Fibroblast of skin of right biceps (primary cell): ENCODE measurements at places on chromosomes 1 and 21.

DNA sequence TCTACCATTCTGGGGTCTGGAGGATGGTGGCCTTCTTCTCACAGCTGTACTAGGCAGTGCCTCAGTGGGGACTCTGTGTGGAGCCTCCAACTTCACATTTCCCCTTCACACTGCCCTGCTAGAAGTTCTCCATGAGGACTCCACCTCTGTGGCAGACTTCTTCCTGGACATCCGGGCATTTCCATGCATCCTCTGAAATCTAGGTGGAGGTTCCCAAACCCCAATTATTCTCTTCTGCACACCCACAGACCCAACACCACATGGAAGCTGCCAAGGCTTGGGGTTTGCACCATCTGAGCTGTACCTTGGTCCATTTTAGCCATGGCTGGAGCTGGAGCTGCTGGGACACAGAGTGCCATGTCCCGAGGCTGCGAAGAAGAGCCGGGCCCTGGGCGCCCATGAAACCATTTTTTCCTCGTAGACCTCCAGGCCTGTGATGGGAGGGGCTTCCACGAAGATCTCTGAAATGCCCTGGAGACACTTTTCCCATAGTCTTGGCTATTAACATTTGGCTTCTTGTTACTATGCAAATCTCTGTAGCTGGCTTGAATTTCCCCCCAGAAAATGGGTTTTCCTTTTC lies 170.5 kb downstream of the FOXD2 start:
- DNase-seq = no peak

- peak; percentile 71 for DNase-seq
Observed at GRCh38 chr1:152052606-152053005, 15.8 kb upstream of the S100A11 start.

DNA sequence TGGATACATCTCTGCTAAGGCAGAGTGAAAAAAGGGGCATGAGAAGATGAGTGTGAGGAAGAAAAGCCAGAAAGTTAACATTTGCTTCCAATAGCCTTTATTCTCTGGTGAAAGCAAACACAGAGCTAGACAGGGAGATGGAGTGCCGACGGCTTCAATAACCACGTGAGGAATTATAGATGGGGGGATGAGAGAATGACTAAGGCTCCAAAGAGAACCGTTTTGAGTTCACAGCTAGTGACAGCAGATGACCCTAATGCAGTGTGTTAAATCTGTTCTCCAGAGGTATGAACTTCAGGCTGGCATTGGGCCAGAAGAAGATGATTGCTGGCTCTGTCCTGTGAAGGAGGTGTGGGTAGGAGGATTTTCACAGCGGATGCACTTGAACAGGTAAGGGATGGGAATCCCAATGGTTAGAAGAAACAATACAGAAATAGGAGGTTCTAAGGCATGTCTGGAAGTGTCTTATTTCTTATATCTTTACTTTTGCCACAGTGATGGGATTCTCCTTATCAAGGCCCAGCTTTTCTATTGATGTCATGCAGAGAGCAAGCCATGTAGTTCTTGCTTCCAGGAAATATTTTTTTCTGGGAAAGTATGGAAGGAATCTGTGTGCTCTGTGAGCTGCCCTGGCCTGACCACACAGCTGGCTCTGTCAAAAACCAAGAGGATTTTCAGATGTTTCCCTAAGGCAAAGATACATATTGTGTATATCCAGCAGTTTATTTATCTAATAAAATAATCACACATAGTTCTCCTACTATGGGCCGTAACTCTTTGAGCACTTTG lies 573.8 kb downstream of the LTN1 start:
- peak; percentile 76 for DNase-seq

- peak; percentile 23 for DNase-seq
Observed at GRCh38 chr1:90579212-90579802, 137.8 kb downstream of the BARHL2 start.

GRCh38 chr1:55447488-55447887 lies 232.3 kb upstream of the USP24 start:
- no peak for DNase-seq

DNA sequence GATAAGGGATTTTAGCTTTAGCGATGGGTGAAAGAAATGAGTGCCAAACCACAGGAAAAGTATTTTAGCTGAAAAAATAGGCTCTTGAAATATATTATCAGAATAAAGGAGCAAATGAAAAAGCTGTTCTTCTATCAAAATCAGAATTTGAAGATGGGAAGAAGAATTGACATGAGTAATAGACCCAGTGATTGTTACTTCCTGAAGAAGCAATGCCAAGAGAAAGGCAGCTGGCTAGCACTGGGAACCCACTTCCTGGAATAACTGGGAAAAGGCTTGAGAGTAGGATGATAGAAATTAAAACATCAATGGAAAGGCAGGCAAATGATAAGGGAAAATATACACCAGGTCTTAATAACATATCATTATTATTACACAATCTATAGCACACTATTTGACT lies 29.9 kb upstream of the LYPLAL1 start:
- DNase-seq = peak; percentile 38

GRCh38 chr21:29501451-29501850 lies 202.7 kb downstream of the BACH1 start:
- DNase-seq = peak; percentile 83
